Stimulated activated CD4-positive, alpha-beta T cell treated with anti-CD3 and anti-CD28 coated beads, Interleukin-2, amount 100 ng/mL, for 48 hours (primary cell): ENCODE measurements at places on chromosomes 6 and 20.

GRCh38 chr6:4751823-4752464 lies 24.3 kb upstream of the CDYL start:
- no peak for DNase-seq

DNA sequence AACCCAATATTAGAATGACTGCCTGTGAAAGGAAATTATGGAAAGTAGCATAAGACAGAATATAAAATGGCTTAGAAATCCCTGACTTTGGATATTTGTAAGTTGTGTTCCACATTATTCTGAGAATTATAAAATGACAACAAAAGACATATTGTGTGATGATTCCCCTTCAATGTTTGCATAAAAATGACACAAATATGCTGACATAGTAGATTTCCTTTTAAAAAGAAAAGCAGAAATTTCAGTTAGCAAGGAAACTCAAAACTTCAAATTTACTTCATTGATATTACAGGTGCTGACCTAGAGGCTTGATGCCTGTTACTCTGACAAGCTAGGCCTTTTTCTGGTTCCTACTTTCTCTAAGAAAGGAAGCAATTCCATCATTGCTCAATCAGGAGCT lies 816.9 kb upstream of the HS3ST5 start:
- DNase-seq = no peak

DNA sequence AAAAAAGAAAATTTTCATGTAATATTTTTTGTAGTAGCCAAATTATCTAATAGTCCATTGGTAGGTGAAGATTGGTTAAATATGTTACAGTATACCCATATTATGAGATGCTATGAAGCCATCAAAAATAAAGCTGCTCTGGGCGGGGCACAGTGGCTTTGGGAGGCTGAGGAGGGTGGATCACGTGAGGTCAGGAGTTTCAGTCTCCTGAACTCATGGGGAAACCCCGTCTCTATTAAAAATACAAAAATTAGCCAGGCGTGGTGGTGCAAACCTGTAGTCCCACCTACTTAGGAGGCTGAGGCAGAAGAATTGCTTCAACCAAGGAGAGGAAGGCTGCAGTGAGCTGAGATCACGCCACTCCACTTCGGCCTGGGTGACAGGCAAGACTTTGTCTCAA lies 360.5 kb downstream of the KIF16B start:
- no peak for DNase-seq

DNA sequence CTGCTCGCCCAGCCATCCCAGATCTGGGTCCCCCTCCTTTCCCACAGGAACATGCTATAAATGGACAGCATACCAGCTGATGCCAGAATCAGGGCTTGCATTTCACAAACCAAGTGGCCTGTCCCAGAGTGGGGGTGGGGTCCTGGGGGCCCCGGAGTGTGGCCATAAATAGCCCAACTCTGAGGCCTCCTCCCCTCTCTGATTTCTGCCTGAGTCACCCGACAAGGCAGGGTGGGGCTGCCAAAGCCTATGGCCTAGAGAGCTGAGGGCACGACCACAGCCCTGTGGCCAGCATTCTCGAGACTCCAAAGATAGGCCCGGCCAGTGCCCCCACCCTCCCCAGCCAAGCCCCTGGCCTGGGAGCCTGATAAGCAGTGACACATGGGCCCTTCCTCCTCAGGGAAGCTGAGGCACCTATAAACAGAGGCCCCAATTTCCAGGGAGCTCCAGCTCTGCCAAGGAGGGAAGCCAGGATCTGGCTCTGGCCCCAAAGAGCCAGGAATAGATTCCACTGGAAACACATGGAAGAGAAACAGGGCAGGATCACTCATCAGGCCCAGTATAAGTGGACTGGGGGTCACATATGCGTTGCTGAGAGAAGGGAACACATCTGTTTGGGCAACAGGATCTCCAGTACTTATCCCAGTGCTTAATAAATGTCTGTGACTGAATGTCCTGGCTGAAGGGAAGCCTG lies 20.3 kb downstream of the SNTA1 start:
- DNase-seq = no peak

GRCh38 chr20:23507346-23507745 lies 16.4 kb downstream of the CST8 start:
- DNase-seq = no peak

GRCh38 chr6:41901882-41902519 lies 6.8 kb upstream of the USP49 start:
- DNase-seq = peak; percentile 48

DNA sequence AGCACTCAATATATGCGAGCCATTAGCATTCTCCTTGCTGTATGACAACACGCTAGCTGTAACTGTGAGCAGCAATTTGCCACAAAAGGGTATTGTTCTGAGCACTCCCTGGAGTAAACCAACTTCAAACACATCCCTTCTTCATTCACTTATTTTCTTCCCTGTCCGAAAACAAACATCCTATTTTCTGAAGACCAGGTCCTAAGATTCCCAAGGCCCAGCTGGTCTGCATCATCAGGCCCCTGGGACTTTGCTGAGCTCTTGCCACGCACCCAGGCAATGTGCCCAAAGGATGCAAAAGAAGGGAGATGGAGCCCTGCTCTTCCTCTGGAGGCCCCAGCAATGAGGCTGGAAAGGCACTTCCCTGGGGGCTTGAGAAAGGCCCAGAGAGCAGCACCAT lies 118.1 kb downstream of the PREX1 start:
- DNase-seq = no peak

DNA sequence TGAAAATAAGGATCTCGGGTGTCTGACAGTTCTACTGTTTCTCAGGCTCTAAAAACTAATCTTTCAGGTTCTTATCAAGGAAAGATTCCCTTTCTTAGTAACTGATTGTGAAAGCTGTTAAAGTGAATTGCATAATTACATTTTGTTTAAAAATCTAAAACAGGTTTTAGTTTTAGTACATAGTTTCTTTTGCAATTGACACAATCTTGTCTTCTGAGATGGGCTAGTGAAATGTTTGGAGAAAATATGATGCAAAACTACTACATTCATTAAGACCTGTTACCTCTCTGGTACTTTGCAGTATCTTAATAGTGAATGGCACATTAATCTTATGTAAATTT lies 298.4 kb downstream of the UTRN start:
- no peak for DNase-seq

DNA sequence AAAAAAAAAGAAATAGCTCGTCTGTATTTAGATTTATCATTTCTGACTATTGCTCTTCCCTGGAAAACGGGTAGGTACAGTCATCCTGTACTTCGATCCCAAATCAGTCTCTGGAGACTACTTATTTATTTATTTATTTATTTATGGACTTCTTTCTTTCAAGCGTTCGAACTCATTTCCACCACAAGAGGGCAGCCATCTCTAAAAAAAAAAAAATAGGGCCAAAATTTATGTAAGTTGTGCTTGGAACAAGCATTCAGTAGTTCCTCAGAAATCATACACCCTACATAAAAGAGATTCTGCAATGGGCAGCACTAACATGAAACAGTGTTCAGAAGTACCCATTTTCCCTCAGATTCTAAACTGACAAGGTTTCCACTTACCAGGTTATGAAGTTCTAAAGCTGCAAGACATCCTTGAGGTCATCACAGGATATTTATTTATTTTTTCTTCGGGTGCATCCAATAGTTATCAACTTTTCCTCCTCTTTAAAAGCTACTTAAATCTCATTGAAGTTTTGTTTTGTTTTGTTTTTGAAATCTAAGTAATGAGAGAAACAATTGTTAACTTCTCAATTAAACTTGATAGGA lies 1.9 kb upstream of the BMP2 start:
- DNase-seq = no peak

- DNase-seq = no peak
Measured at GRCh38 chr20:37758332-37758731, 64.5 kb downstream of the CTNNBL1 start.

GRCh38 chr6:118625833-118626232 lies 25.6 kb downstream of the CEP85L start:
- no peak for DNase-seq

DNA sequence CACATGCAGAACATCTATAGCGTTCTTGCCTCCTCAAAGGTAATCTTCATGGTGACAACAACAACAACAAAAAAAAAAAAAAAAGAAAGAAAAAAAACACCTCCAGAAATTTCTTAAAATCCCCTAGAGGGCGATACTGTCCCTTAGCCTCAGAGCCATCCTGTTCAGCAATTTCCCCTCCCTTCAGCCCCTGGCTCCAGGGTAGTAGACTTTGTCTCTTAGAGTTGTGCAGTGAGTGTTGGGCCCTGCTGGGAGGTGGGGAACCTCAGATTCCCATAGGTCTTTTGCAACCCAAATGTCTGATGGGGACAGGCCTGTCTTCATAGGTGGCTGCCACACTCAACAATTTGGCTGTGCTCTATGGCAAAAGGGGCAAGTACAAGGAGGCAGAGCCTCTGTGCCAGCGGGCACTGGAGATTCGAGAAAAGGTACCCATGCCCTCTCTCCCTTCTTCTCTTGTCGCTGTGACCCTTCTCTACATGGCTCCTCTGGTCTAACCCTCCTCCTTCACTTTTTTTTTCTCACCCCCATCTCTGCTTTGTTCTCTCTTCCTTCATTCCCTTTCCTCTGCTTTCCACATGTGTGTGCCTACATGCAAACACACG lies 6.0 kb upstream of the PTK7 start:
- DNase-seq = no peak

DNA sequence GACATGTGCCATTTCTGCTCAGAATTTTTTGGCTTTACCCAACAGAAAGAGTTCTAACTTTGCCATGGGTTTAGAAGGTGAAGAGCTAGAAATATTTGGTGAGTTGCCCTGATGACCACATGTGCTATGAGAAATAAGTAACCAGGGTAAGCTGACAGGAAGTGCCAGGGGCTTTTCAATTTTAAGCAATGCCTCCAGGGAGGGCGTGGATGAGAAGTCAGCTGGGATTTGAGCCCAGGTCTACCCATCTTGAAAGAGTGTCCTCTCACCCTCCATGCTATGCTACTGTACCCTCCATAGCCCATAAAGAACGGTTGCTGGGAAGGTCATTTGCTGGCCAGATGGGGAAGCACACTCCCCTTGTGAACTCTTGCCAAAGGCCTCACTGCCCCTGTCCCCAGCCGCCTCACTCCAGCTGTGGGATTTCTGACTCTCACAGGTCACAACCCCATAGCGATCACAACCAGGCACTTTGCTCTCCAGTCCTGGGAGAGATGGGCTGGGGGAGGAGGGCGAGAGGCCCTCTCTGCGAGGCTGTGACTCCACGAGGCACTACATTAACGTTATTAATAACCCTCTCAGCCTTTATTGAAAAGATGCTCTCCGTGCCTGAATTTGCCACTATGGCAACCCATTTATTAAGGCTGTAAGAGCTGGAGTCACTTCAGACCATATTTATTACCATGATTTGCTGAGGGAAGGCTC lies 291.1 kb downstream of the DHX35 start:
- DNase-seq = no peak

- DNase-seq = no peak
Measured at GRCh38 chr6:21429291-21429690, 164.3 kb upstream of the SOX4 start.

DNA sequence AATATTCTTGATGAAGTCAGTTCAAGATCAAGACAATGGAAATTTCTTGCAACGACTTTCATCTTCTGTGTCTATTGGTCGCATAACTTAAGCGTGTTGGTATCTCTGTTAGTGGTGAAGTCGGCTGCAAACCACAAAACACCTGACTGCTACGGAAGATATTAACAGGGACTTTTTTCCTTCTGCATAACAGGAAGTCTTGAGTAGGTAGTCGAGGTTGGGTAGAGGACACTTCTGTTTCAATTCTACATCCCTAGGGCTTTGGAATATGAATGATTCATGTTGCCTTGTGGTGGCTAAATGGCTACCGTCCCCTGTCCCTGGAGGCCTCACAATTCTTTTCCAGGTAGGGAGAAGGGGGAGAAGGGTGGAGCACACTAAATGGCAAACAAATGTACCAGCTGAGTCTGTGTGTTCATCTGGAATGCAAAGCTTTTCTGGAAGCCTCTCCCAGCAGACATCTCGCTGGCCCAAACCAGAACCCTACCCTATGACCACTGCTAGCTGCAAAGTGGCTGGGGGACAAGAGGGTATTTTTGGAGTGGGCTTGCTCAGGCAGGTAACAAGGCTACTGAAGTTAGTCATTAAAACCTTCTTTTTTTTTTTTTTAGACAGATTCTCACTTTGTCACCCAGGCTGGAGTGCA lies 34.6 kb upstream of the NKX2-2 start:
- no peak for DNase-seq

GRCh38 chr20:3121271-3121911 lies 36.9 kb upstream of the AVP start:
- DNase-seq = no peak

DNA sequence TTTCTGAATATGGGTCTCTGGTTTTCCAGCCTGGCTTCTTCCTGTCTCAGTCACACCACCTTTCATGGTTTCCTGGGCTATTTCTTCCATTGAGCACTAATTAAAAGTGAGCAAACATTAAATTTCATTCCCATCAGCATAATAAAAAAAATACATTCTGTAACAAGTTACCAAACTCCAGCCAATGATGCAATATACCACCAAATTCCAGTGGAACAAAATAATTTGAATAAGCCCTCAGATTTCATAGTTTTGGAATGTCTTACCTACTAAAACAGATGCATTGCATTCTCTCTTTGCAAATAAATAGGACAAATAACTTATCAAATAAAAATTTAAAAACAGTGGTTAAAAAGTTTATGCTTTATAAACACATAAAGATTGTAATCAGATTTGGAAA lies 97.8 kb upstream of the PRDM1 start:
- DNase-seq = no peak

GRCh38 chr6:99402448-99402847 lies 8.5 kb upstream of the COQ3 start:
- no peak for DNase-seq

GRCh38 chr6:109653264-109653663 lies 37.7 kb downstream of the AK9 start:
- no peak for DNase-seq

DNA sequence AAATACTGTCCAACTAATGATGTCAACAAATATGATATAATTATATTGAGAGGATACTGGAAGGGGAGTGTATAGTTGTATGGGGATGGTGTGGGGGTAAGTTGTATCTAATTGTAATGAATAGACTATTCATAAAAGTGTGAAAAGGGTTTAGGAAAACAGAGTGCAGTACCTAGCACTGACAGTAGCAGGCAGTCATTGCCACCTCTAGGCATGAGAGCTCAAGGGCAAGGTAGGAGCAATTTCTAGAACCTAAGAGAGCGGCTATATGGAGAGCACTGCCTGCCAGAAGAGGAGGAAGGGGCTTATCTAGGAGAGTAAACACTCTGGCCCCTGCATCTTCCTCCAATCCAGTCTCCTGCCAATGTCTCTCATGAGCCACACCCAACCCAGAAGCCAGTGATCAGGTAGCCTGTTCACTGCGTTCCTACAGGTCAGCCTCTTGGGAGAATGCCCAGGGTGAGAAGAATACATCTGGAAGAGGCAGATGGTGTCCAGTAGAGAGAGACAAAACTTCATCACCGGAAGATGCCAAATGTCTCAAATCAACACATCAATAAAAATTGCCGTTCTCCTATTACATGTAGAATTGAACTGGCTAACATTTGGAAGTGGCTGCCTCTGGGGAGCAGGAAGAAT lies 200.0 kb downstream of the LY86 start:
- no peak for DNase-seq

- no peak for DNase-seq
Measured at GRCh38 chr6:159279790-159280277, 110.6 kb downstream of the FNDC1 start.

GRCh38 chr6:139473731-139474130 lies 99.3 kb upstream of the CITED2 start:
- DNase-seq = no peak
